ENCODE measurements at places on chromosomes 3 and 15. TPM values are rescaled to one million over a fixed set of nuclear protein-coding genes. Genes with fewer than 3 reads are reported as not detected.
A peak's percentile ranks its signal among the peaks of the same experiment; 100 is the strongest.

NUP210 gene
- 0.32 TPM for total RNA-seq

TGM5 gene
- not detected for total RNA-seq

DNA sequence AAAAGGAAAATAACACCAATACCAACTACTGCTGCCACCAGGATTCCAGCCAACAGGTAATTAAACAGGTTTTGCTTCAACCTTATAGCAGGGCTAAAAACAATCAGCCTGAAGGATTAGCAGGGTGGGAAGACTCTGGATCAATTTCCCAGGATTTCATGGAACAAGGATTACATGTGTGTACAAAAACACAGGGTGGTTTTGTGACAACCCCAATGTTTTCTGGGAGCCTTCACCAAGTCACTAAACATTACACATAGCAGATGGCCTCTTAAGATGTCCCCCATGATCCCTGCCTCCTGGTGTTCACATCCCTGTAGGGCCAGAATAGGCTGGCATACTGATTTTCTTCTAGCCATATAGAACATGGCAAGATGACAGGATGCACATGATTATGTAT is 42.8 kb upstream of the ARHGEF3 start:
- DNase-seq: no peak

- DNase-seq: no peak
Measured at GRCh38 chr3:18223974-18224373, 201.2 kb downstream of the SATB1 start.

- no peak for DNase-seq
Measured at GRCh38 chr3:110774496-110775265, 296.9 kb upstream of the NECTIN3 start.

- no peak for DNase-seq
Measured at GRCh38 chr3:52063026-52063723, 6.8 kb upstream of the DUSP7 start.

GRCh38 chr3:74390121-74390877 is 224.2 kb downstream of the CNTN3 start:
- no peak for DNase-seq

- no peak for DNase-seq
Measured at GRCh38 chr3:124346487-124346886, 354.6 kb upstream of the ROPN1 start.

DNA sequence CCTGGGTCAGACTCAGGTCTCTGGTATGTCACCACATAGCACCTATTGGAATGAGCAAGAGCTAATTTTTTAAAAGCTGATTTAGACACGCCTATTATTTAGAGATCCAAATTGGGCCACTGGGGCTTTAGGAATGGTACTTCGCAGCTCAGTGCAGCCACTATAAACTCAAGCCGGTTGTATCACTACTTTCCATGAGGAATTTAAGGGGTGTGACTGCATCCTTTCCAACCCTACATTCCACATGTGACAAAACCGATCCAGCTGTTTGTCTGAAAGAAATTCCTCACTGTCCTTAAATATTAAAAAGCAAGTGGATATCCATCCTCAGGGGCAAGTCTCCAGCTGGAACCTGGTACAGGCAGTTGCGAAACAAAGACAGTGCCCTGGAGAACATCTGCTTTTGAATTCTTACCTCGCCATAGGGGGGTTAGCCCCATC is 12.8 kb downstream of the VGLL3 start:
- DNase-seq: peak; percentile 47

- DNase-seq: no peak
Measured at GRCh38 chr3:66985336-66985920, 12.7 kb upstream of the KBTBD8 start.

Measured in HFFc6 (cell line).